NCI-H524 (cell line): ENCODE measurements at places on chromosomes 5 and 9.

DNA sequence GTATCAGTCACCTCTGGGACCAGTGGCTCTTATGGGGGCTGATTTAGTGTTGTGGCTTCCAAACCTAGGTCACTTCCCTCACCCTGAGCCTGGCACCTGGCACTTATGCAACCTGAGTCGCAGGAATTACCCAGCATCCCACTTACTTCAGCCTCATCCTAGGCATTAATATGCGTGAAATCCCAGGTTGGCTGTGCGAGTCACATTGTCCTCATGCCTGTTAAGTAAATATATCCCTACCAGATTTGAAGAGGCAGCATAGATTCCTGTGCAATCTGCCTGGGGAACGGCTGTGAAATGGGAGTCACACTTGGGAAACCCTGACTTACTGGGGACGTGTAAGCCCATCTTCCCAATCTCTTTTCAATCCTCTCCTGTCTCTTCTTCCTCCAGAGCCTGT, 42.7 kb upstream of the AKNA start:
- peak; percentile 57 for DNase-seq

GRCh38 chr9:28888806-28889205, 1315.5 kb upstream of the C9orf72 start:
- DNase-seq: no peak

DNA sequence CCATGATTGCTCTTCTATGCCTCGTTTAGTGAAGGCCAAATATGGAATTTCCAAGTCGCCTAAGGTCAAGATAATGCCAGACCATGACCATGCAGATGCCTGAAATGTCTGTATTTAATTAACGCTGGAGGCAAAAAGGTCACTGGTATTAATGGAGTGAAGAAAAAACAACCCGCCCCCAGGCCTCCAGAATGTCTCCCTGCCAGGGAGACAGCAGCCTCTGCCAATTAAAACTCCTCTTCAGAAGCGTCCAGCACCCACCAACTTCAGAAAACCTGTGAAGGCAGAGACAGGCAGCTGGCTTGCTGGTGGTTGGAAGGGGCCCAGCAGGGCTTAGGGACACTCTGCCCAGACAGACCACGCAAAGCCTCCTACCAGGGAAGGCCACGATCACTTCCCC, 94.4 kb downstream of the VAV2 start:
- peak; percentile 46 for DNase-seq

DNA sequence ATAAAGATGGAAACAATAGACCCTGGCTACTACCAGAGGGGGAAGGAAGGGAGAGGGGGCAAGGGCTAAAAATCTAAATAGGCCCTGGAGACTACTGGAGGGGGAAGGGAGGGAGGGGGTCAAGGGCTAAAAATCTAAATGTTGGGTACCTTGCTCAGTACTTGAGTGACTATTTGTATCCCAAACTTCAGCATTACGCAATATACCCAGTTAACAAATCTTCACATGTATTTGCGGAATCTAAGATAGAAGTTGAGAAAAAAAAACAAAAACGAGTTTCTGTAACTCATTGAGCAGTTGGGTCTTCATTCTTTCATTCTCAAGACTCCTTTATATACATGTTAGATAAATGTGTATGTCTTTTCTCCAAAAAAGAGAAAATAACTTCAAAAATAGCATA, 537.4 kb downstream of the TAF11L14 start:
- DNase-seq: no peak

- DNase-seq: no peak
Observed at GRCh38 chr5:32285510-32286138, 27.1 kb downstream of the MTMR12 start.

GRCh38 chr5:93100428-93100827, 480.6 kb downstream of the NR2F1-AS1 start:
- no peak for DNase-seq

- no peak for DNase-seq
Observed at GRCh38 chr9:137612741-137613142, 6.1 kb upstream of the EHMT1 start.

- DNase-seq: no peak
Observed at GRCh38 chr5:1033606-1034420, 25.2 kb downstream of the NKD2 start.

DNA sequence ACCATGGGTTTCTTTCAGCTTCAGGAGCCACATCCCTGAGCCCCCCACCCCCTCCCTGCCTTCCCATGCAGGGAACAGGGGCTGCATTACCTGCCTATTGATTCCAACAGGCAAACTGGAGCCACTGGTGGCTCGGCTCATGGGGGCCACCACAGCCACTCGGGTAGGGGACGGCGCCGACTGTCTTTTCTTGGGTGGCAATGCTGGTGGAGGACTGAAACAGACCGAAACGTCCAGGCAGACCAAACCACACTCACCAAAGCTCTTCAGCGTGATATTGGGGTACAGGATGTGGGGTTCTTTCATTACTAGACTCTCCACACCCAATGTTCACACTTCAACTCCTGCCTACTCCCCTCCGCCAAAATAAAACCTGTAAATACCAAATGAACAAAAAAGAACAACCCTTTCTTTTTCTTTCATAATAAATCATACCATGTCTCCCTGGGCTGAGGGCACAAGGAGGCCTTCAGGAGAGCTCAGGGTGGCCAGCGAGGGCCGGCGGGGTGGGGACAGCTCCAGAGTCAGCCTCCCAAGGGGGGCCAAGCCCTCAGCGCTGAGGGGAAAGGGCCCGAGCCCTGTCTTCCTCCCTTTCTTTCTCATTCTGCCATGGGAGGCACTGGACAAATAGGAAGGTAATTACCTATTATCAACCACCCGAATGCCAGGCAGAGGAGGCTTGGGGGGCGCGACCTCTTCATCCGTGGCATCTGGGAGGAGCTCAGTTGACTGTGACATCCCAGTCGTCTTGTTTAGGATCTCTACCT, 83.3 kb downstream of the PRRT1B start:
- no peak for DNase-seq

GRCh38 chr5:90297045-90297764, 112.4 kb downstream of the CETN3 start:
- DNase-seq: no peak

DNA sequence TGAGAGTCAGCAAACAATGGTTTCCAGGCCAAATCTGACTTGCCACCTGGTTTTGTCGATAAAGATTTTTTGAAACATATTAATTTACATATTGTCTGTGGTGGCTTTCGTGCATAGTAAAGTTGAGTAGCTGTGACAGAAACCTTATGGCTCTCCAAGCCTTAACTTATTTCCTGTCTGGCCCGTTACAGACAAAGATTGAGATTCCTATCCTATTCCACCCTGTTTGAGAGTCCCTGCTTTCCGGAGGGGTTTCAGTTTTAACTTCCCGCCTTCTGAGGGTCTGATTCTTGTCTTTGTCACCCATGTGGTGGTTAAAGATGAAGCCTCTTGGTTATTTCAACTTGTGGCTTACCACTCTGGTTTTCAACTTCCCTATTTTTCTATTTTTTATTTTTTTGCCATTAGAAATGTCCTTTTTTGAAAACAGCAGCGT, 11.4 kb downstream of the OTULIN start:
- no peak for DNase-seq

- no peak for DNase-seq
Observed at GRCh38 chr5:81161012-81161601, 72.0 kb upstream of the CKMT2 start.

DNA sequence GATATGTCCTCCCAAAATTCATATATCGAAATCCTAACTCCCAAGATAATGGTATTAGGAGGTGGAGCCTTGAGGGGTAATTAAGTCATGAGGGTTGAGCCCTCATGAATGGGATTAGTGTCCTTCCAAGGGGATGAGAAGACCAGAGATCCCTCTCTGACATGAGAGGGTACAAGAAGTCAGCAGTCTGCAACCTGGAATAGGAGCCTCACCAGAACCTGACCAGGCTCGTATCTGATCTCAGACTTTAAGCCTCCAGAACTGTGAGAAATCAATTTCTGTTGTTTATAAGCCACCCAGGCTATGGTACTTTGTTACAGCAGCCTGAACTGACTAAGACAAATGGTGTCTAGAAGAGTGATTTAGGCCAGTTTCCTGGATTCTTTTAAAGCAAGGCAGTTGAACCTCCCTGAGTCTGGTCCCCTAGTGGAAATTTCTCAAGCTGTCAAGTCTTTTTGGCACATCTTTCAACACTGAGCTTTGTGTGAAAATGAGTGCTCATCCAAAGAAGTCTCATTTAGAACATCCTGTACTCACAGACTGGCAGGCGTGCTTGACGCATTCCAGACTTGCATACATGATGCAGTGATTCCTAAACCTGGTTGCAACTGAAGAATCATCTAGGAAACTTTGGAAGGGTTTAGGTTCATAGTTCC, 254.8 kb upstream of the PPP1R2B start:
- DNase-seq: no peak

DNA sequence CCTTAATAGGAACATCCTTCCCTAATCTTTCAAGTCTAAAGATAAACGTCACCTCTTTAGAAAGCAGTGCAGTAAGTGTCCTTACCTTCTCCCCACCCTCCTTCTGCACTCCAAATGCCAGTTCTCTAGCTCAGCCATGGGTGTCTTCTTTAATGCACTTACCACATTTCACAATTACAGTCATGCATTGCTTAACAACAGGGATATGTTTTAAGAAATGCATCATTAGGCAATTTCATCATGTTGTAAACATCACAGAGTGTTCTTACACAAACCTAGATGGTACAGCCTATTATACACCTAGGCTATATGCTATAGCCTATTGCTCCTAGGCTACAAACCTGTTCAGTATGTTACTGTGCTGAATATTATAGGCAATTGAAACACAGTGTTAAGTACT, 91.2 kb downstream of the RFX3 start:
- DNase-seq: no peak

- DNase-seq: peak; percentile 58
Observed at GRCh38 chr9:111897601-111898137, 1.1 kb downstream of the UGCG start.

GRCh38 chr5:126587551-126588390, 7.2 kb downstream of the ALDH7A1 start:
- no peak for DNase-seq
